ENCODE measurements at places on chromosomes 5 and 9.

GRCh38 chr9:24698881-24699518, 153.3 kb upstream of the IZUMO3 start:
- DNase-seq: no peak

- DNase-seq: no peak
These were observed 106.3 kb upstream of the MAMDC2 start for GRCh38 chr9:69937360-69937759.

DNA sequence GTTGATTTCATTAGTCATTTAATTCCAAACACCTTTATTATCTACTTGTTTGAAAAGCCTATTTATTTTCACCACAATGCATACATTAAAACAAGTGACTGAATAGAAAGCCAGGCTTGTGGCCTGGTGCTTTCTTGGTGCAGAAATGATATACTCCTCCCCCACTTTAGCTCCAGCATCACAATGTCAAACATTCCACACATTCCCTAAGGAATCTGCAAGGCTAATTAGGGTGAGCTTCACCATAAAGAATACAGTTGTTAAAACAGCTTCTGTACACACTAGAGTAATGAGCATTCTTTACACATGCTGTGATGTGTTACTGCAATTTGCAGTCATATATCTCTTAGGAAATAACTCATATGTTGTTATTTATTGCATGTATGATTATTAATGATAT, 705.7 kb downstream of the CETN3 start:
- no peak for DNase-seq

DNA sequence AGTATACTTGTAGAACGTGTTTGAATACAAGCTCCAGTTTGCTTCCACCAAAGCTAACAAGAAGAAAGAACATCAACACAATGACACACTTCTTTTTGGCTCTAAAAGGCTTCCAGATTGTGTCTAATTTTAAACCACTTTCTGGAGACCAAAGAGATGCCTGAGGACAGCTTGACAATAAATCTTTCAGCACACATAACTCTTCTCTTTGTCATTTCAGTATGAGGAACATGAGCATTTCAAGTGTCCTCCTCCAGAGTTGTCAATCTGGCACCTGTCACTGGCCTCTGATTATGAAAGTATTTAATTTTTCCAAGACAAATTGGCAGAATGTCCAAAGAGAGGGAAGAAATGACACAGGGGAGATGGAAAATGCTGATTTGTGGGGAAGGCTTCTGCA, 79.0 kb upstream of the TLR4 start:
- DNase-seq: no peak

DNA sequence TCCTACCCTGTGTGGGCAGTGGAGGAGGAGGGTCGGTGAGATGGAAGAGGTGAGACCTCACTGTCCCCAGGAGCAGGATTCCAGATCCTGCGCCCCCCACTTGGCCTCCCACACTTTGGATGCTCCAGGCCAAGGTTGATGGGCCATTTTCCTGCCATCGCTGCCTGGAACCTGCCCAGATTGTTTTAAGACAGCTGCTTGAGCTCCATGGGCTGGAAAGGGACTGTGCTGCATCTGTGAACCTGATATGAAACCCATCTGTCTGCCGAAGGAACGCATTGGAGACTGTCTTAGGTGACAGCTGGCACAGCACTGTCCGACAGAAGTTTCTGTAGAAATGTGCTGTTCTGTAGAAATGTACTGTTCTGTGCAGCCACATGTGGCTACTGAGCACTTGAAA, 72.7 kb upstream of the SLC25A48 start:
- no peak for DNase-seq

DNA sequence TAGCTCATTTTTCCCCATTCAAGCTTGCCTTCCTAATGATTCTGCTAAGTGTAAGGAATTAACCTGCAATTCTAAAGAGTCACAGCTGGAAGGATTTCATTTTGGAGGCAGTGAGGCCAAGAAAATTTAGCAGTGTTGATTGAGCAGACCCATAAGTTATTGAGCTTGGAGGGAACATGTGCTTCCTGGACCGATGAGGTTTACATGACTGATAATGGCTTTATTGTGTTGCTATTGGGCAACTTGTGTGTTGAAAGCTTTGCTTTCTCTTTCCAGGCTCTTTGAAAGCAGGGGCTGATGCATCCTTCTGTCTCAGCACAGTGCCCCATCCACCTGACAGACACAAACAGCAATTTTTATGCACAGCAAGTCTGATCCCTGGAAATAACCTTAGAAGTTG, 398.9 kb upstream of the PCSK5 start:
- no peak for DNase-seq

DNA sequence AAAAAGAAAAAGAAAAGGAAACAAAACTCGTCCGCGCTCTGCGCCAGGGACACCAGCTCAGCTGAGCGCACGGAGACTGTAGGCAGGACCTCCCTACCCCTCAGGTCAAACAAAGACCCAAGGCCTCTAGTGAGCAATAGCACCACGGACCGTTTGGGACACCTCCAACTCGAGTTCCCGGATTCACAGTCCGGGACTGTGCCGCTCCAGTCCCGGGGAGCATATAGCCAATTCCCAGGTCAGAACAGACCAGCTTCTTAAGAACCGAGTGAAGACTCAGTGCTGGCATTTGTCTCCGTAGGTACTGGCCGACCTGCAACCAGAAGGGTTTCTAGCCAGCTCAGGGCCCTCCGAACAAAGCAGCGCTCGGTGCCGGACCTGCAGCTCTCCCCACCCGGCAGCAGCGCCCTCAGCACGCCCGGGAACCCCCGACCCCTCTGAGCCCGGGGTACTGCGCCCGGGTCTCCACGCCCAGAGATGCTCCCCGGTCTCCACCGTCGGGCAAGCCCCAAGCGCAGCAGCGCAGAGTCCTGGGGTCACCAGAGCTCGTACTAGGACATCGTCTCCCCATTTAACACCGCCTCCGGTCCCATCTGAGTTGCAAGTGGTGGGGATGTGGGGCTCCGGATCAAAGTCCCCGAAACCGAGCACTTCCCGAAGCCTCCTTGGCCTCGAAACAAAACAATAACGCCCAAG, 591 bp downstream of the ABCA1 start:
- DNase-seq: no peak

All from common myeloid progenitor, CD34-positive (primary cell).